ENCODE measurements at places on chromosomes 5 and 9.

DNA sequence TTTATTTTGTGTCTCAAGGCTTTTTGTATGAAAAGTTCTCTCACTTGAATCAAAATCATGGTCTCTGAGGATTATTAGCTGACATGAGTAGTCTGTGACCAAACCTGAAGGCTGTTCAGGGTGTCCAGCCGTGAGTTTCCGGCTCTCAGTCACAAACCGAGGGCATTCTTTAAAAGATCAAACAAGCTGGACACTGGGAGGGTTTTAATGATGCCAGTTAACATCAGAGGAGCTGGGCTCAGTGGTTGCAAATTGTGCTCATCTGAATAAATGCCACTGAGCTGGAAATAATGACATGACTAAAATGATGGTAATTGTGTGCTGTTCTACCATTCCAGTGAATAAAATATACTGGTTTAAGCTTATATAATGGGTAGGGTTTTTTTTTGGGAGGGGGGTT, 153.1 kb downstream of the FOCAD start:
- no peak for DNase-seq

- DNase-seq, result no peak
These were observed 759.4 kb upstream of the C9orf72 start for GRCh38 chr9:28332648-28333047.

GRCh38 chr5:59799668-59800346, 93.7 kb downstream of the PDE4D start:
- peak; percentile 66 for DNase-seq

DNA sequence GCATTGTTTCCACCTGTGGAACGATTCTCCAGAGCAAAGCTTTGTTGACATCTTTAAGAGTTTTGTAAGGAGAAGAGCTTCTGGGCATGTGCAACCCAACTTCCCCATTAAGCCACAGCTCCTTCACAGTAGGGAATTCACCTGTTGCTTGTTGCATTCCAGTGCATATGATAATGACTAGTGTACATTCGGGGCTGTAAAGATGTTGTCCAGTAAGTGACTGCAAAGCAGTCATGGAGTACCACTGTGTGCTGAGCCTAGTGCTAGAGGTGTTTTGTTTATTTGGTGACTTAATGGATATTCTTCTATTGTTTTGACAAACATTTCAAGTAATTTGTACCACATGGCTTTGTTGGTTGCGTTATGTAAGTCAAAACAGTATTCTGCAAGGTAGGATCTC, 12.8 kb downstream of the UGCG start:
- no peak for DNase-seq

DNA sequence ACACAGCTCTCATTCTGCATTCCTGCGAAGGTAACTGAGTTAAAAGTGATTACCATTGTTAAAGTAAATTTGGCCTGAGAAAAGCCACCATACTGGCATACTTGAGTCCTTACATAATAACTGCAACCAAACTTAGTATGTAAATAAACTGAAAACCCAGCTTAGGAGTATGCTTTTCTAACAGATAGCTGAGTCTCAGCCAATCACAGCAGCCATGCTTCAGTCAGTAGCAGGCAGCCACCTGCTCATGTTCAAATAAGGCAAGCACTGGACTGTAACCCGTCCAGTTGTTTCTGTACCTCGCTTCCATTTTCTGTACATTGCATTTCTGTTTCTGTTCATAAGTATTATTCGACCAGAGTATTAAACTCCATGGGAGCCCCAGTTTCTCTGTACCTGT, 58.6 kb downstream of the GCNT4 start:
- no peak for DNase-seq

DNA sequence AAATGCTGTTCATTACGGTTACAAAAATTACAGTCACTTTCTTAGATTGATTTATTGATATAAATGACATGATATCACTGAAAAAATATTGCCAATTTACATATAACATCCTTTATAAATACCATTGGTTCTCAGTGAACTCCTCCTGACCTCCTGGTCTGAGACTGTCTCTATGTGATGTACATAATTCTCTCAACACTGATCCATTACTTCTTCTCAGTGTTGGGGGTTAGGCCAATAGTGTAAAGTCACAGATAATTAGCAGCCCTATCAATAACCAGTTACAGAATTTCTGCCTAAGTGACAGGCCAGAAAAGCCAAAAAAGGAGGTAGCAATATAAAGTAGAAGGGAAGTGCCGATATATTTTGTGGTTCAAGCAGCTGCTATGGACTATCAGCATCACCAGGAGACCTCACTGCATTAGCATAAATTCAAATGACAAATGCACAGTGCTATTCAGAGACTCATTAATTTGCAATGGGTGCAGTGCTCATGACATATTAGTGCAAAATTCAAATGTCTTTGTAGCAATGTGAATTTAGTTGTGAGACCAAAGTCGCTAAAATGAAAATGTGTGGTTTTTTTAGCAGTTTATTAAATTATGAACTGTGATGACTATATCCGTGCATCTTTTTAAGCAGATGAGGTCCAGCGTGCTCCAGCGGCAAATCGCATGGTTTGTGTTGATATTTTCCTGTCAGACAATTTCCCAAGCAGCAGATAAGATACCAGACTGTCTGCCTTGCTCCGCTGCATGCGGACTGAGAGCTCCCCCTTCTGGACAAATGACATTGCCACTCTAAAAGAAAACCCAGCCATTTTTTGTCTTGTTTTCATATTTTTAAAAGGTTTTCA, 144.6 kb downstream of the CETN3 start:
- DNase-seq, result peak; percentile 46

DNA sequence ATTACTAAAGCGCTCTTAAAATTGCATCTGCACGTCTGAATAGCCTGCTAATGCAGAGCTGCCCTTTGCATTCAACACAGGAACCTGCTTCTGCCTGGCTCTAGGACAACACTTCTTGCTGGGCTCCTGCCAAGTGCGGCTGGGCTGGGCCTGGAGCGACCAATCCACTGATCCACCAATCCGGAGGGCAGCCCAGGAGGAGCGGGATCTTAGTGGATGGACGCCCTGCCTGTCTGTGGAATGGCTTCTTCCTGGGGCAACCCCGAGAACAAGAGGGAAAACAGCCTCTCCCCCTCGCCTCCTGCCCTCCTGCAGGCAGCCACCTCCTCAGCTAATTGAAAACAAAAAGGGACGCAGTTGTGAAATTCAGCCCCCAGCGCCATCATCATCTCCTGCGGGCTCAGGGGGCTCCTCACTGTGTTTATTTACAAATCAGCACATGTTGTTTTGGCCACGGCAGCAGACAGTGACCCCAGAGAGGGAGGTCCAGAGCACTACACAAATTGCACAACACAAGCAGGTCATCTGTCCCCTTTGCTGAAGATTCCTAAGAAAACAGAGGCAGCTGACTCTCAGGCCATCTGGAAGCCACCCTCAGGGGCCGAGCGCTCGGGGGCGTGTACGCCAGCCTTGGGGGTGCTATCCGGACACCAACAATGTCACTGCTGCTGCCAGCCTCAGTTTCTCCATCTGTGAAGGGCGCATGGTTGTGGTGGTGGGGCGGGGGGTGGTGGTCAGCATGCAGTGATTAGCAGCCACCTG, 57.3 kb downstream of the GADD45G start:
- DNase-seq, result no peak

- no peak for DNase-seq
These were observed 42.0 kb downstream of the FRMPD1 start for GRCh38 chr9:37692622-37693221.
